Stimulated activated CD8-positive, alpha-beta memory T cell treated with anti-CD3 and anti-CD28 coated beads, Interleukin-4, amount 100 ng/mL, for 24 hours (primary cell): ENCODE measurements at places on chromosomes 1 and 21.

GRCh38 chr1:234217316-234217840 lies 155.9 kb upstream of the COA6 start:
- DNase-seq = no peak

DNA sequence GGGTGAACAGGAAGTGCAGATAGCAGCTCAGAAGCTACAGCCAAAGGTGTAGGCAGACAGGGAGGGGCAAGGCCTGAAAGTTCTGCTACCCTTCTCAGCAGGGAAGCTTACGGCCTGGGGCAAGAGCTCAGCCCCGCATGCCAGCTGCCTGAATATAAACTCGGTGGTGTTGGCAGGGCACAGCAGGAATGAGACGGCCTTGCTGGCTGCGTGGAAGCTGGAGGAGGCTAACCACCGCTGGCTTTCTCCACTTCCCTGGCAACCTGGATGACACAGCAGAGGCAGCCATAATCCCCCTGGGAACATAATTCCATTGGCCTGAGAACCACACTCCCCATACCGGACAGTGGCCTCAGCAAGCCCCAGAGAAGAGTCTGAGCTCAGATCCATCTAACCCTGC lies 81.9 kb upstream of the PRRC2C start:
- DNase-seq = no peak

GRCh38 chr1:207807326-207807689 lies 55.5 kb downstream of the CD46 start:
- no peak for DNase-seq

GRCh38 chr1:64131155-64131554 lies 72.3 kb upstream of the UBE2U start:
- no peak for DNase-seq

DNA sequence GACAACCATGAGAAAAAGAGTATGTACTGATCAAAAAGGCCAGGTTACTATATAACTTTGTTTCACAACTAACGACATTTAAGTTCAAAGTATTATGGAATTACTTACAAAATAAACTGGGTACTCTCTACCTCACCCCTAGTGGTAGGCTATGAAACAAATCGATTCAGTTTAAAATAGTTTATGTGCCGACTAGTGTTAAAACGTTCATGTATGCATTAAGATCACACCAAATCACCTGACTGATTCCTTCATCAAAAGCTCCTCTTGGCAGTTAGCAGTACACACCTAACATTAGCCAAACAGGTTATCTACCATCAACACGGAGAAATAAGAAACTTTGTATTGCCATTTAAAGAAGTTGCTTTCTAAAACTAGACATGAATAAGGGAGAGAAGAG lies 137.1 kb downstream of the AKT3 start:
- no peak for DNase-seq
